Heart left ventricle (tissue), 16 donors: ENCODE measurements at places on chromosomes 6 and 20.

GRCh38 chr6:22569281-22570184, at the start of gene HDGFL1:
Gene HDGFL1, plus strand, starts transcription at chr6:22569566. Its CDS starts 10 bp downstream, at chr6:22569576.
- H3K27me3 ChIP-seq, result no peaks in the 10 kb centered on the region
- no peak for DNase-seq
- H3K4me3 ChIP-seq, result no peak within 1 kb of the TSS
- H3K27ac ChIP-seq, result no peak within 1 kb of the TSS

- H3K4me3 ChIP-seq, result no peak overlapping the region
- no peaks in the 10 kb centered on the region for H3K27me3 ChIP-seq
- H3K36me3 ChIP-seq, result no peaks in the 10 kb centered on the region
- no peak for DNase-seq
- no peak overlapping the region for H3K27ac ChIP-seq
Observed at GRCh38 chr20:1779567-1779966, 115.6 kb upstream of the SIRPA start.

- H3K36me3 ChIP-seq, result no peaks in the 10 kb centered on the region
- H3K27ac ChIP-seq, result no peak overlapping the region
- H3K27me3 ChIP-seq, result no peaks in the 10 kb centered on the region
- H3K4me3 ChIP-seq, result no peak overlapping the region
Observed at GRCh38 chr6:94443701-94444100, 1024.3 kb upstream of the EPHA7 start.

GRCh38 chr20:21315138-21315537, 12.0 kb downstream of the XRN2 start:
- H3K4me1 ChIP-seq, result peaks cover 7% of the 10 kb centered on the region
- H3K27me3 ChIP-seq, result no peaks in the 10 kb centered on the region
- H3K36me3 ChIP-seq, result no peaks in the 10 kb centered on the region
- no peak for DNase-seq

- H3K27me3 ChIP-seq, result peaks cover 33% of the 10 kb centered on the region
- H3K4me3 ChIP-seq, result no peak overlapping the region
- no peaks in the 10 kb centered on the region for H3K4me1 ChIP-seq
- DNase-seq, result no peak
- no peaks in the 10 kb centered on the region for H3K36me3 ChIP-seq
Observed at GRCh38 chr6:3623451-3624249, 127.9 kb downstream of the PXDC1 start.
